Naive thymus-derived CD8-positive, alpha-beta T cell (primary cell): ENCODE measurements at places on chromosomes 12 and 14. TPM values are rescaled to one million over a fixed set of nuclear protein-coding genes. Genes with fewer than 3 reads are reported as not detected.

DNA sequence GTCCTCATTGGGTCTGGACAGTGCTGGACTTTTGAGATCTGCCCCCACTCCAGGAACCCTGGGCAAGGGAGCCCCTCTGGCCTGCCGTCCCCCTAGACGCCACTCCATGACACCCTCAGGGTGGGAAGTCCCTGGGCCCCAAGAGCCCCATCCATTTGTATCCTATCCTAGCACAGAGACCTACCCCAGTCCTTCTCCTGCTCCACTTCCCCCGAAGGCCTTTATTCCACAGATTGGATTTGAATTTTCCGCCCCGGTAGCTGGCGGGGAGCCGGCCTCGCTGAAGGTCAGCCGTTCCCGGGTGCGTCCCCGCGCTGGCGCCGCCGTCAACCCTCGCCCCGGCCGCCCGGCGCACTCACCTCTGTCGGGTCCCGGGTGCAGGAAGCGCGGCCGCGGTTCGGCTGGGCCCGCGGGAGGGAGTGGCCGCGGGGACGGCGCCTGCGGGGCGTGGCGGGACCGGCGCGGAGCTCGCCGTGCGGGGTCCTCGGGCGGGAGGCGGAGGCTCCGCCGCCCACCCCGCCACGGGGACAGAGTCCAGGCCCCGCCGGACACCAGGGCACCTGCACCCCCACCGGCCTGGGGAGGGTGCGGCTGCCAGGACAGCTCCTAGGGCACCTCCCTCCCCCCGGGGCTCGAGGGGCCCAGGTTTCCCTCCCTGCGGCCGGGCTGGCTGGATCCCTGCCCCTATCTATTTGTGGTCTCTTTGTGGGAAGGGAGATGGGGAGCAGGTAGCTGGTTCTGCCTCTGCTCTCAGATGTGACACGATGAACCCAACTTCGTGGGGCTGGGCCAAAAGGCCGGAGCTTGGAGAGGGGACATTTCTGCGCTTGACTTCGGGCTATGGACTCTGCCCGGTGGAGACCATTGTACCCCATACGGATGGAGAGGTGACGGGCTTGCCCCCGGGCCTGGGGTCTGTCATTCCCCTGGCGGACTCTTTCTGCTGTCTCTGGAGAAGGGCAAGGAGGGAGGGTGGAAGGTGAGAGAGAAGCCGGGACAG, 19.9 kb upstream of the GPR68 start:
- peak overlapping the region; percentile 57 for H3K27ac ChIP-seq
- no peak for DNase-seq
- H3K4me3 ChIP-seq, result peak overlapping the region; percentile 76

- no peak for DNase-seq
- no peaks in the 10 kb centered on the region for H3K27me3 ChIP-seq
- no peak overlapping the region for H3K27ac ChIP-seq
Measured at GRCh38 chr12:70449753-70450341, 83.8 kb downstream of the KCNMB4 start.

GRCh38 chr12:45587877-45588533, 141.5 kb upstream of the ARID2 start:
- no peaks in the 10 kb centered on the region for H3K36me3 ChIP-seq
- H3K4me3 ChIP-seq, result no peak overlapping the region
- no peak for DNase-seq
- H3K27ac ChIP-seq, result no peak overlapping the region

DNA sequence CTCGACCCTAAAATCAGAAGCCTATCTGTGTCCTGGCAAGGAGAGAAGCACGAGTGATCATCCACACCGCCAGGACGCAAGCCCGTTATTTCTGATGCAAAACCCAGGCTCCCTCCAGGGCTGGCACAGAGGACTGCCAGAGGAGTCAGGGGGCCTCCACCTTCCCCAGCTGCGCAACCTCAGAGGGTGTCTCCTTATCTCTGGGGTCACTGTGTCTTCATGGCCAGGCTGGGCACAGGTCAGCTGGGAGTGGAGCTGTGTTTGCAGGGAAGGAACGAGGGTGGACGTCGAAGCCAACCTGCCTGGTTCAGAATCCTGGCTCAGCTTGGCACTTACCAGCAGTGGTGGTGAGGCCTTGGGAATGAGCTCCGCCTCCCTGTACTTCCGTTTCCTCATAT, 12.0 kb upstream of the SERPINA3 start:
- no peaks in the 10 kb centered on the region for H3K4me1 ChIP-seq
- H3K27ac ChIP-seq, result no peak overlapping the region
- H3K27me3 ChIP-seq, result peaks cover 5% of the 10 kb centered on the region
- DNase-seq, result peak; percentile 53
- no peak overlapping the region for H3K4me3 ChIP-seq

GRCh38 chr12:90303771-90304170, 595.1 kb upstream of the ATP2B1 start:
- no peak overlapping the region for H3K4me3 ChIP-seq
- no peak overlapping the region for H3K27ac ChIP-seq
- H3K27me3 ChIP-seq, result peaks cover 9% of the 10 kb centered on the region

- no peak overlapping the region for H3K27ac ChIP-seq
- no peak overlapping the region for H3K4me3 ChIP-seq
- H3K27me3 ChIP-seq, result no peaks in the 10 kb centered on the region
- peaks cover 7% of the 10 kb centered on the region for H3K36me3 ChIP-seq
- H3K4me1 ChIP-seq, result no peaks in the 10 kb centered on the region
Measured at GRCh38 chr14:32693114-32693513, 245.6 kb upstream of the NPAS3 start.

Gene ALKBH2
- polyA plus RNA-seq, result 19.1 TPM

DNA sequence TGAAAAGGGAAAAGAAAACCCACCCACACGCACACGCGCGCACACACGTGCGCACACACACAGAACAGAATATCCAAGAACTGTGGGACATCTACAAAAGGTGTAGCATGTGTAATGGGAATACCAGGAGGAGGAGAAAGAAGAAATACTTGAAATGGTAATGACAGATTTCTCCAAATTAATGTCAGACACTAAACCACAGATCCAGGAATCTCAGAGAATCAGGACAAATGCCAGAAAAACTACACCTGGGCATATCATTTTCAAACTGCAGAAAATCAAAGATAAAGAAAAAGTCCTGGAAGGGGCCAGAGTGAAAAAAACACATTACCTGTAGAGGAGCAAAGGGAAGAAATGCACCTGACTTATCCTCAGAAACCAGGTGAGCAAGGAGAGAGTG, 26.5 kb downstream of the FBXL14 start:
- peaks cover 5% of the 10 kb centered on the region for H3K36me3 ChIP-seq
- no peak for DNase-seq
- H3K27me3 ChIP-seq, result no peaks in the 10 kb centered on the region
- no peaks in the 10 kb centered on the region for H3K4me1 ChIP-seq
- no peak overlapping the region for H3K4me3 ChIP-seq

Gene TRPV4
- not detected for polyA plus RNA-seq
